ENCODE measurements at places on chromosomes 11 and 22.

DNA sequence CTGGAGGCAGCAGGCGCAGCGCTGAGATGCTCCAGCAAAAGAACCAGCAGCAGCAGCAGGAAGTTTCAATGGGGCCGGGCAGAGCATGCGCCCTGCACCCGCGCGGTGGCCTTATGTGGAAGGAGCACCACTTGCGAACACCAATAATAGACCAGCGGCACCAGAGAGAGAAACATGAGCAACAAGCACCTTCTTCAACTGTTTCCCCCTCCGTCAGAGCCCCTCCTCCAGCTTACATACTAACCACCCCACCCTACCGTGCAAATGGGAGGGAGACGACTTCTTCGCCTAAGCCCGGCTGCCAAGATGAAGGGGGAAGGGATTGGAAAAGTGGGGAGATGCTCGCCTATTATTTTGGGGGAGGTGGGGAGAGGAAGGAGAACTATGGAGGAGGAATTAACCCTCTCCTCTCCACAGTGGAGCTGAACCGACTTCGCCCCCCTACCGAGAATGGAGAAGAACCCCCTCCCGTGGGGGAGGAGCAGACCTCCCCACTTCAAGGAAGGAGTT is 1.1 kb downstream of the RSF1 start:
- peak; percentile 70 for DNase-seq
- H3K4me3 ChIP-seq, result peak overlapping the region; percentile 98
- H3K27me3 ChIP-seq, result no peaks in the 10 kb centered on the region

GRCh38 chr22:40922484-40923303 is 28.5 kb upstream of the RBX1 start:
- peaks cover 5% of the 10 kb centered on the region for H3K36me3 ChIP-seq
- H3K4me3 ChIP-seq, result no peak overlapping the region
- H3K27ac ChIP-seq, result peak overlapping the region; percentile 70
- no peaks in the 10 kb centered on the region for H3K4me1 ChIP-seq
- H3K27me3 ChIP-seq, result no peaks in the 10 kb centered on the region
- DNase-seq, result peak; percentile 15

GRCh38 chr11:119641983-119642745 is 86.8 kb downstream of the NECTIN1 start:
- no peak for DNase-seq
- H3K36me3 ChIP-seq, result no peaks in the 10 kb centered on the region
- H3K27me3 ChIP-seq, result no peaks in the 10 kb centered on the region
- H3K27ac ChIP-seq, result no peak overlapping the region
- H3K4me1 ChIP-seq, result peaks cover 10% of the 10 kb centered on the region

DNA sequence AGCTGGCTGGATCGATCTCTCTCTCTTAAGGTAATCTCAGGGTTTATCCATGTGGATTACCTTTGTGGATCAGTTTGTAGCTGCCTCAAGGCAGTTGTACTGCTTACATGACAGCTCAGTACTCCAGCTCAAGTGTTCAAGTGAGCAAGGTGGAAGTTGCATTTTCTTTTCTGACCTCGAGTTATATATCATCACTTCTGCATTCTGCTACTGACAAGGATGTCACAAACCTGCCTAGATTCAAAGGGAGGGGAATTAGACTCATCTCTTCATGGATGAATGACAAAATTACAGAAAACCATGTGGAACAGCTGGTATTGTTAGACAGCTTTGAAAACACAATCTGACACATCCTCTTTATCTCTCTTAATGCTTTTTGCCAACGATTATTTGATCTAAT is 6.1 kb upstream of the TCN2 start:
- H3K4me1 ChIP-seq, result peaks cover 10% of the 10 kb centered on the region
- H3K27me3 ChIP-seq, result no peaks in the 10 kb centered on the region
- H3K36me3 ChIP-seq, result no peaks in the 10 kb centered on the region
- no peak for DNase-seq
- no peak overlapping the region for H3K27ac ChIP-seq
- no peak overlapping the region for H3K4me3 ChIP-seq

- no peak overlapping the region for H3K27ac ChIP-seq
- H3K27me3 ChIP-seq, result no peaks in the 10 kb centered on the region
- H3K36me3 ChIP-seq, result peaks cover 26% of the 10 kb centered on the region
- H3K4me3 ChIP-seq, result no peak overlapping the region
Measured at GRCh38 chr11:62372871-62373270, 35.6 kb downstream of the ASRGL1 start.

DNA sequence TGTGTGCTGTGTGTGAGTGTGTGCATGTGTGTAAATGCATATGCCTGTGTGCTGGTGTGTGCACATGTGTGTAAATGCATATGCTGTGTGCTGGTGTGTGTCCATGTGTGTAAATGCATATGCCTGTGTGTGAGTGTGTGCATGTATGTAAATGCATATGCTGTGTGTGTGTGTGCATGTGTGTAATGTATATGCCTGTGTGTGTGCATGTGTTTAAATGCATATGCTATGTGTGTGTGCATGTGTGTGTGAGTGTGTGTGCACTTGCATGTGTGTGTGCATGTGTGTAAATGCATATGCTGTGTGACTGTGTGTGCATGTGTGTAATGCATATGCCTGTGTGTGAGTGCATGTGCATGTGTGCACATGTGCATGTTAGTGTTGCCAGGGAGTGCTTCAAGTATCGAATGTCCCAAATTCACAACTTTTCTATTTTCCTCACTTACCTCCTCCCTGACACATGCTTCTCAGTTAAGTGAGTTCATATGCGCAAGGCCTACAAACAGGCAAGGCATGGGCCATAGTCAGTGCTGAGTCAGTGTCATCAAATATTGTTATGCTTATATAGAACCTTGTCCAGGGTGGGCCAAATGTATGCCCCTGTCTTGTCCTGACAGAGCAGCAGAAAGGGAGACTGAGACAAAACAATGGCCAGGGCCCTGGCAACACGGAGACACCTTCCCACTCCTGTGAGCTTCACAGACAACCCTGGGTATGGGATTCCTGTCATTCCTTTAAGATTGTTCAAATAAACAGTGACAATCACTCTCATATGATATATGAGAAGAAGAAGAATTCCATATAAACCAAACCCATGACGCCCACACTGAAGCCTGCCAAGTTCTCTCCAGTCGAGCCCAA is 38.6 kb downstream of the GGTLC2 start:
- no peaks in the 10 kb centered on the region for H3K4me1 ChIP-seq
- H3K36me3 ChIP-seq, result no peaks in the 10 kb centered on the region
- no peak overlapping the region for H3K27ac ChIP-seq
- H3K27me3 ChIP-seq, result peaks cover 35% of the 10 kb centered on the region
- no peak overlapping the region for H3K4me3 ChIP-seq

GRCh38 chr11:69936771-69937170 is 117.6 kb upstream of the FGF3 start:
- H3K27ac ChIP-seq, result no peak overlapping the region
- DNase-seq, result no peak
- no peak overlapping the region for H3K4me3 ChIP-seq
- H3K27me3 ChIP-seq, result peaks cover 25% of the 10 kb centered on the region
- H3K36me3 ChIP-seq, result no peaks in the 10 kb centered on the region
- H3K4me1 ChIP-seq, result no peaks in the 10 kb centered on the region

DNA sequence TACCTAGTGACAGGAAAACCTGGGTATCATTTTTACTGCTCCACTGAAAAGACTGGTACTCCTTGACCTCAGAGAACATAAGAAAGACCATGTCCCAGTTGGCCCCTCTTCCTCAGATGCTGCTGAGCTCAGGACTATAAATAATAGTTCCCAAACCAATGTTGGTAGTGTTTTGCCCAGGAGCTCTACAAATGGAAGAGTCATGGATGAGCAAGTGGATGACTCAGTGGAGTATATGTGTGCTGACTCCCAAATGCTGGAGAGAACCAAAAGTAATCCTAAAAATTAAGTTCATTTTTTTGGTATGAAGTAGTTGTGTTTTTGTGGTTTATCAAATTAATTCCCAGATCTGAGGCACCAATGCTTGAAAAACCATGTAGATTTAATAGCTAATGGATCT is 482.0 kb downstream of the KCNA4 start:
- H3K27ac ChIP-seq, result no peak overlapping the region
- DNase-seq, result no peak
- no peaks in the 10 kb centered on the region for H3K27me3 ChIP-seq
- no peaks in the 10 kb centered on the region for H3K36me3 ChIP-seq

DNA sequence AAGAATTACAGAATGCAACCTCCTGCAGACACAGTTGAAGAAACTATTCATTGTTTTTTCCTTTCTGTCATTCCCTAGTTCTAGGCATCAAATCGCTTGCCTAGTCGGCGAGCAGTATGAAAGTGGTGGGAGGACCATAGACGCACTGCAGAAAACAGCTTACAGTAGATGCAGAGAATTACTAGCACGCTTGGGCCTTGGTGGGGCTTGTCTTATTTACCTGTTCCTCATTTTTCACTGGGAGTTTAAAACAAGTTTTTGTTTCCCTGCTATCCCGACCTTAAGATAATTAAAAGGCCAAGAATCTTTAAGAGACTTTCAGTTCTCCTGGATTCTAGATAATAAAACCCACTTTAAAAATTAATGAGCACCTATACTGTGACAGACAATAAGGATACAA is 713 bp upstream of the ARL14EP start:
- H3K4me3 ChIP-seq, result peak overlapping the region; percentile 95
- H3K4me1 ChIP-seq, result peaks cover 35% of the 10 kb centered on the region
- H3K27ac ChIP-seq, result peak overlapping the region; percentile 97
- H3K36me3 ChIP-seq, result no peaks in the 10 kb centered on the region
- DNase-seq, result no peak
- peaks cover 39% of the 10 kb centered on the region for H3K27me3 ChIP-seq

DNA sequence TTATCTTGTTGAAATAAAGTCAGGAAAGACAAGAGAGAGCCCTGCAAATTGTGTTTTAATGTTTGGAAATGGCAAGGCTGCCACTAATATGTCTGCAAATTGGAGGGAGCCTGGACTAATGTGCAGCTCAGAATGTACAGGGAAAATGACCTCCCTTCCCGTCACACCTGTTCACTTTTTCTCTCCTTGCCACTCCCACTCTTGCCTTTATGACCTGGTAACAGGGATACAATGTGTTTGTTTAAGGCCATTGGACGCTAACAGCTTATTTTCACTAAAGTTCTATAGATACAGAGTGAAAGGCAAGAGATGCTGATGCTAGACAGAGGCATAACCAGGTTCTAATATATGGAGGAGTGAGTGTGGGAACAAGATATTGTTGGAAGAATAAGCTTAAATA is 203.9 kb downstream of the RAB38 start:
- DNase-seq, result no peak
- H3K27ac ChIP-seq, result no peak overlapping the region
- no peaks in the 10 kb centered on the region for H3K4me1 ChIP-seq
- no peak overlapping the region for H3K4me3 ChIP-seq
- no peaks in the 10 kb centered on the region for H3K27me3 ChIP-seq
- H3K36me3 ChIP-seq, result no peaks in the 10 kb centered on the region

DNA sequence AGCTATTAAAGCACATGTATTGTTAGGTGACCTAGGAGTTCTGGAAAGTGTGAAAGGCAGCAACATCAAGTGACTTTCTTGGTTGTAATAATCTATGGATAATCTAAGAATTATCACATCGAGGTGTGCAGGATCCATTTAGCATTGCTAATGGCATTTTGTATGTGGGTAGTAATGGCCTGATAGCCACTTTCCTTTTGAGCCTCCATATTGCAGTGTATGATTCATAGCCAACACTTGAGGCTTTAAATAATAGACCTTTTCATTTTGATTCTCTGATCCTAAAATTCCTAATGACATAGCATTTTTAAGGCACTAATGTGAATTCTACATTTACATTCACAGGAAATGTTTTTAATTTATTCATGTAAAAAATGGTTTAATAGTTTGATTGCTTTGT is 759.4 kb downstream of the NELL1 start:
- no peak overlapping the region for H3K27ac ChIP-seq
- no peak for DNase-seq
- no peaks in the 10 kb centered on the region for H3K36me3 ChIP-seq
- H3K27me3 ChIP-seq, result no peaks in the 10 kb centered on the region
- H3K4me3 ChIP-seq, result no peak overlapping the region

- no peak overlapping the region for H3K27ac ChIP-seq
- no peaks in the 10 kb centered on the region for H3K27me3 ChIP-seq
- H3K36me3 ChIP-seq, result no peaks in the 10 kb centered on the region
- H3K4me3 ChIP-seq, result no peak overlapping the region
Measured at GRCh38 chr11:61121192-61121831, 19.0 kb downstream of the CD5 start.

DNA sequence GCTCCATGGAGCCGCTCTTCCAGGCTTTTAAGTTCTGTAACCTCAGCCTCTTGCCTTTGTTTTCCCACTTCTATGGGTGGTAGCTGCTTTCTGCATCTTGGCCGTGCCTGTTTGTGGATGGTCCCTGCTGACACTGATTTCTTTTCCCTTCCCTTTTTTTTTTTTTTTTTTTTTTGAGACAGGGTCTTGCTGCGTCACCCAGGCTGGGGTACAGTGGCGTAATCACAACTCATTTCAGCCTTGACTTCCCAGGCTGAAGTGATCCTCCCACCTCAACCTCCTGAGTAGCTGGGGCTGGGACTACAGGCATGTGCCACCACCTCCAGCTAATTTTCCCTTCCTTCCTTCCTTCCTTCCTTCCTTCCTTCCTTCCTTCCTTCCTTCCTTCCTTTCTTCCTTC is 57.7 kb upstream of the EP300 start:
- peaks cover 5% of the 10 kb centered on the region for H3K4me1 ChIP-seq
- H3K36me3 ChIP-seq, result no peaks in the 10 kb centered on the region
- peaks cover 2% of the 10 kb centered on the region for H3K27me3 ChIP-seq
- no peak overlapping the region for H3K4me3 ChIP-seq

- H3K27me3 ChIP-seq, result no peaks in the 10 kb centered on the region
- DNase-seq, result no peak
- no peak overlapping the region for H3K4me3 ChIP-seq
- H3K36me3 ChIP-seq, result peaks cover 47% of the 10 kb centered on the region
Measured at GRCh38 chr11:83272627-83273026, 13.5 kb downstream of the CCDC90B start.

- no peak for DNase-seq
- peaks cover 4% of the 10 kb centered on the region for H3K4me1 ChIP-seq
- no peaks in the 10 kb centered on the region for H3K27me3 ChIP-seq
- no peak overlapping the region for H3K4me3 ChIP-seq
- H3K27ac ChIP-seq, result no peak overlapping the region
Measured at GRCh38 chr22:40021401-40022000, 26.7 kb downstream of the FAM83F start.

GRCh38 chr11:64323373-64323772 is 5.5 kb downstream of the PRDX5 start:
- no peak overlapping the region for H3K27ac ChIP-seq
- H3K27me3 ChIP-seq, result no peaks in the 10 kb centered on the region
- H3K36me3 ChIP-seq, result peaks cover 3% of the 10 kb centered on the region
- H3K4me3 ChIP-seq, result peak overlapping the region; percentile 73

GRCh38 chr22:45775569-45776312 is 104.1 kb downstream of the ATXN10 start:
- H3K4me1 ChIP-seq, result peaks cover 15% of the 10 kb centered on the region
- no peak overlapping the region for H3K27ac ChIP-seq
- no peak overlapping the region for H3K4me3 ChIP-seq
- H3K36me3 ChIP-seq, result peaks cover 12% of the 10 kb centered on the region
- no peaks in the 10 kb centered on the region for H3K27me3 ChIP-seq
- no peak for DNase-seq

GRCh38 chr22:30208631-30209603 is 37.6 kb downstream of the LIF start:
- H3K4me1 ChIP-seq, result peaks cover 53% of the 10 kb centered on the region
- H3K36me3 ChIP-seq, result no peaks in the 10 kb centered on the region
- peak overlapping the region; percentile 72 for H3K27ac ChIP-seq
- no peak overlapping the region for H3K4me3 ChIP-seq

Measured in neural crest cell (in vitro differentiated cells).